Panc1 (cell line): ENCODE measurements at places on chromosomes 12 and 14.

DNA sequence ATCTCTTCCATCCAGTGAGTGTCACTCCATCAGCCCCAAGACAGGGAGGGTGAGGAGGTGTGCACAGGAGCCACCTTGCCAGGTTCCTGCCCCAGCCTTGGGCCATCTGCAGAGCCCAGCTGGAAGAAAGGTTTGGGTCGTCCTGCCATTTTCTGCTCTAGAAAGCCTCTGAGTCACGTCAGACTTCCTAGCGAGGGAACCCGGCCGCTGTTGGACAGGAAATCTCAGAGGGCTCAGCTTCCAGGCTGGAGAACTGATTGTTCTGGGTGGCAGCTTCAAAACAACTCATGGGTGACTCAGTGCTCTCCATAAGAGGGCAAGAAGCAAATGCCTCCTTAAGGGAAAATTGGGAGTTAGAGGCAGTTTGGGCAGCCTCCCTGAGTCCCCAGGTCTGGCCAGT, 16.6 kb downstream of the HIP1R start:
- DNase-seq: no peak

DNA sequence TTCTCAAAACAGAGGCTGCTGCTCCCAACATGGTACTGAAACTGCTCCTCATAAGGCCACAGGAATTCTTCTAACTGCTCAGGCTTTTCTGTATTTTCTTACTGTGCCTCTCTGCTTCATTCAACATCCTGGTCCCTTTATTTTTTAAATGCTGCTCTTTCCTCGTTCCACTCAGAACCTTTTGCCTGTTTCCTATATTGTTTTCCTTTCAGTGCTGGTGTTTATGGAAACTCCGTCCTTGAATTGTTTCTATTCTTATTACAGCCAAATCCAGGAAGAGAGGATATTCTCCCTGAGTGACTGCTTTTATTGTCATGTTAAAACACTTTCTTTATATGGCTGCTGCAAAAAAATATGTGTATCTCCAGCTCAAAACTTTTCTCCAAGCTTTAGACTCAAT, 173.0 kb upstream of the E2F7 start:
- DNase-seq: no peak

GRCh38 chr14:68680541-68681051, 112.3 kb downstream of the ZFP36L1 start:
- DNase-seq: no peak

DNA sequence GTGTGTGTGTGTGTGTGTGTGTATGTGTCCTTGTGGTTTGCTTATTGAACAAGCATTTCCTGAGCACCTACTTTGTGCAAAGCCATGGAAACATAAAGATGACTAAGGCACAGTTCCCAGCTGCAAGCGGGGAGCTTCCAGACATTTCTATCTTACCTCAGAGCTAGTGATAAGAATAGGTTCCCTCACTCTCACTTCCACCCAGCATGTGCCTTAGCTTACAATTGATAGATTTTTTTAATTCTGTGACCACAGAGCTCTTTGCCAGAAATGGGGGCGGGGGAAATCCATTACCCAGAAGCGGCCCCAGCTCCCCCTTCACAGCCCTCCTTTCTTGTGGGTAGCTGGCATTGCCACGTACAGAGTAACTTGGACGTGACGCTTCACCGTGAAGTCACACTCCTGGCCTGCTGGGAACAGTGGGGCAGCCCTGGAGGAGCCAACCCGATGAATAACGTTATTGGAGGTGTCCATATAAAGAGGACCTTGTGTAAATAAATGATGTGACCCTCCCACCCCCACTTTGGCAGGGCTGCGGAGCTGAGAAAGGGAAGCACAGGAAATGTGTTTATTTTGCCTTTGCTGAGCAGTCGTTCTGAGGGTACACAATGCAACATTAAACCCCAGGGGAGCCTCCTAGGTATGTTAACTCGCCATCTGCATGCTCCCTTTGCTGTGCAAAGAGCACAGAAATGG, 238.9 kb downstream of the CHST11 start:
- DNase-seq: no peak

DNA sequence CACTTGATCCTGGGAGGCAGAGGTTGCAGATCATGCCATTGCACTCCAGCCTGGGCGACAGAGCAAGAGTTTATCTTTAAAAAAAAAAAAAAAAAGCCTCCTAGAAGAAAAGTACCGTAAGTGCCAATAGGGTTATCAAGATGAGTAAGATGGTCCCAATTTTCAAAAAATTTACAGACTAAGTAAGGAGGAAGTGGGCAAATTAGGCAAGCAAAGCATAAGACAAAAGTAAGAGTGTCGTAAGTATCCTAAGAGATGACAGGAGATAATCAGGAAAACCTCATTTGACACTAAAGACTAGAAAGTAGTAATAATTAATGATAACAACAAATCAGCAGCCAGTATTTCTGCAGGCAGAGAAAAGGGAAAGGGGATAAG, 12.2 kb downstream of the PYM1 start:
- no peak for DNase-seq

GRCh38 chr14:105469456-105470349, 4.9 kb upstream of the CRIP2 start:
- DNase-seq: no peak

GRCh38 chr14:101476916-101477553, 84.3 kb upstream of the DIO3 start:
- peak; percentile 65 for DNase-seq

DNA sequence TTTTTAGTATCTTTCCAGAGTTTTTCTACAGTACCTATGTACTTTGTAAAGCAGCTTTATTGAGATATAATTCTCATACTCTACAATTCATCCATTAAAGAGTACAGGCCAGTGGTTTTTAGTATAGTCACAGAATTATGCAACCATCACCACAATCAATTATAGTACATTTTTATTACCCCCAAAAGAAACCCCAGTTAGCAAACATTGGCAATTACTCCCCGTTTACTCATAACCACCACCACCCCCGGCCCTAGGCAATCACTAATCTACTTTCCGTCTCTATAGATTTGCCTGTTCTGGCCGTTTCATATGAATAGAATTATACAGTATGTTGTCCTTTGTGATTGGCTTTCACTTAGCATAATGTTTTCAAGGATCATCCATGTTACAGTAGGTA, 119.8 kb downstream of the KICS2 start:
- no peak for DNase-seq

- DNase-seq: no peak
These were observed 151.5 kb downstream of the PRKCH start for GRCh38 chr14:61472801-61473376.

GRCh38 chr14:87196436-87196835, 796.5 kb downstream of the GALC start:
- DNase-seq: no peak

DNA sequence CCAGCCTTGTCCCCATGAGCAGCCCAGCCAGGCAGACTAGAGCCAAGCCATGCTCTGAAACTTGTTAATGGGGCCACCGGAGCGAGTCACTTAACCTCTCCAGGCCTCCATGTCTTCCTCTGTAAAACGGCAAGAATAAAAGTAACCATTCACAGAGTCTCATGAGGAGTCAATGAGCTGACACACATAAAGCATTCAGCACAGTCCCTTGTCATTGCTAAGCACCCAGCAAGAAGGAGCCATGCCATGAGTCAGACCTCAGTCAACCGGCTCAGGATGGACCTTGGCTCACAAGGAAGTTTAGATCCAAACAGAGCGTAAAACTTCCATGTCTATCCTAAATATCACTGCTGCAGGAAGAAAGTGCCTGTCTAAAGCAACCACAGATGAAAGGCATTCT, 10.6 kb downstream of the FICD start:
- no peak for DNase-seq

GRCh38 chr12:128933926-128934325, 80.6 kb downstream of the GLT1D1 start:
- no peak for DNase-seq

DNA sequence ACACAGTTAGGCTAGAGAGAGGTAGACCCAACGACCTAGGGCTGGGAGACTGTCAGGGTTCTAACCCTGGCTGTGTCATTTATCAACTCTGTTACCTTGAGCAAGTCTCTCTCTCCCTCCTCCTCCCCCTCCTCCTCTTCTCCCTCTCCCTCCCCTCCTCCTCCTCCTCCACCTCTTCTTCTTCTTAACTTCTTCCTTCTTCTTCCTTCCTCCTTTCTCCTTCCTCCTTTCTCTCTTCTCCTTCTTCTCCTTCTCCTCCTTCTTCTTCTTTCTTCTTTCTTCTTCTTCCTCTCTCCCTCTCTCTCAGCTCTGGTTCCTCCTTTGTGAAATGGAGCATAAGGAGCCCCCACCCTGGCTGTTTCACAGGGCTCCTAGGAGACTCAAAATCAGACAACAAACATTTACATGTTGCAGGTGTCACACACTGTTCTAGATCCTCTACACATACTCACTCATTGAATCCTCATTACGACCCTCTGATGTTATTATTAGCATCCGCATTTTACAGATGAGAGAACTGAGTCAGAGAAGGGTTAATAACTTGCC, 2.2 kb upstream of the KCNH3 start:
- DNase-seq: no peak

DNA sequence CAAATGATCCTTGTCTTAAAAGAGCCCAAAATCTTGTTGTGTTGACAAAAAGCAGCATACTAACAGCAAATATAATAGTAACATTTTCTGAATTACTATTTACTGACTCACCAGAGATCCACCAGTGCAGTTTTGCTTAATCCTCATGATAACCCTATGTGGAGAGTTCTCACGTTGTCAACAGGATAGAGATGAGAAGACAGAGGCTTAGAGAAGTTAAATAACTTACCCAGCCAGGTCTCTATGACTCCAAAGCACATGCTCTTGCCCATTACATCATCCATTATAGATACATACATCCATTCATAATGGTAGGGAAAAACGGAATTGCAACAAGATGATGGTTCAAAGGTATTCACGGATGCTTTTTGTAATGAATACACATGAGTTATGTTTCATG, 111.9 kb downstream of the PAX9 start:
- no peak for DNase-seq

DNA sequence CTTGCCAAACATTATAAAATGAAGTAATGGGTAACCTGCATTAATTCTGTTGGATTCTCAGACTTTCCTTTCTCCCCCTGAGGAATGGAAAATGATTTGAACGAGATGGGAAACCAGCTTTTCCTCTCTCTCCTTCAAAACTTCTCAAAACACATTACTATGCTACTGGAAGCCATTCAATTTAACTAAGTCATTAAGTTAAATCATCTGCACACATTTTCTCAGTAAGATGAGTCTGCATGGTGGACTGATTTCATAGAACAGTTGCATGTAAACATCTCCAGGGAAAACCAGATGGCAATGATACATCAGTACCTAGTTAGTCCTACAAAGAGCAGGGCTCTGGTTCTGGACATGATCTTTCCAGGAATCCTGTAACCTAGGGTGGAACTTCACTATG, 59.9 kb downstream of the BMP4 start:
- DNase-seq: no peak

DNA sequence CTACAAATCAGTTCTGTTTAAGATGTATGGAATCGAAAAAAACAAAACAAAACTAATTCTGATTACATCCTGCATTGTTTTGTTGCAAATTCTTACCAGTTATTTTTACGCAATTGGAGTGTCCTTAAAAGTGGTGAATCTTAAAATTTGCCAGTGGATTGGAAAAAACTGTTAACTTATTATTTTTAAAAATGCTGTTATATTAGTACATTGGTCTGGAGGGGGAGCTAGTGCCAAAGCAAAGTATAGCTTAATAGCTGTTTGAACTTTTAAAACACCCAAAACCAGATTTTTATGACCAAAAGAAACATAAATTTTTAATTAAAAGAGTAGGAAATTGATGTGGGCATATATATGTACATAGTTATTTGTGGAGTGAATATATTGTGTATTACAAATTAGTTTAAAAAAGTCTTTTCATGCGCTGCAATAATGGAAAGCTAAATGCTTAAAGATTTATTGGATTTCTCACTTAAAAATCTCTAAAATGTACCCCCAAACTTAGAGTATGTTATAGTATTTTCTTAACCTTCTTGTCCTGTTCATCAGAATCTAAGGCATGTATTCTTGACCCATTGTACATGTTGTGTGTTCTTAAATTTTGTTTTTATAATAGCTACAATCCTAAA, 2.5 kb downstream of the FUT8 start:
- no peak for DNase-seq

GRCh38 chr12:89472508-89472907, 52.1 kb downstream of the GALNT4 start:
- no peak for DNase-seq

GRCh38 chr14:90384543-90384911, 12.3 kb upstream of the CALM1 start:
- no peak for DNase-seq

DNA sequence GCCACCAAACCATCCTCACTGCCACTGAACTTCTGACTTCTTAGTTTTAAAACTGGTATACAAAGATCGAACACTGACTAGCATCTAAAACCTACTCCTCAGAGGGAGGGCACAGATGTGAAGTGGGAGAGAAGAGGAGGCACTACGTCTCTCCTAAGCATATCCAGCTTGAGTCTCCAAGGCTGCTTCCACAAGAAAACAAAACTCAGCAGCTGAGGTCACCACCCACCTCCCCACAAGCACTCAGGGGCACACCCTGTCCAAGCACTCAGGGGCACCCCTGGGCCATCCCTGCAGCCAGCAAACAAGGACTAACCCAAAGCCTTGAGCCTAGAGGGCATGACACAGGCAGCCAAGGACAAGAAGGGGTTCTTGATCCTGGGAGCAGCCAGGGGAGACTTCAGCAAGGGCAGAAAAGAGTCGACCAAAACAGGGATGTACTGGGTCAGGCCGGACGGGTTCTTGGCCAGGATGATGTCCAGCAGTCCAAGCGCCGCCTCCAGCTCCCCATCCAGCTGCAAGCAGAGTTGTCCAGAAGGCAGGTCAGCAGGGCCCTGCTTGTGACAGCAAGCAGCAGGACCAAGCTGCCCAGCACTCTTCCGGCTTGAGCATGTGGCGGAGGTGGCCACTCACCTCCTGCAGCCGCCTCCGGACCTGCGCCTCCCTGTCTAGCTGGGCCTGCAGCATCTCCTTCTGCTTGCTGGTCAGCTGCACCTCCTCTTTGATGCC, 34.8 kb downstream of the GCN1 start:
- no peak for DNase-seq

- DNase-seq: no peak
These were observed 43.9 kb upstream of the PCED1B start for GRCh38 chr12:47035484-47035883.

- DNase-seq: no peak
These were observed 27.1 kb upstream of the KRT77 start for GRCh38 chr12:52730383-52730782.

- DNase-seq: no peak
These were observed 146.4 kb upstream of the ARID2 start for GRCh38 chr12:45582986-45583659.

DNA sequence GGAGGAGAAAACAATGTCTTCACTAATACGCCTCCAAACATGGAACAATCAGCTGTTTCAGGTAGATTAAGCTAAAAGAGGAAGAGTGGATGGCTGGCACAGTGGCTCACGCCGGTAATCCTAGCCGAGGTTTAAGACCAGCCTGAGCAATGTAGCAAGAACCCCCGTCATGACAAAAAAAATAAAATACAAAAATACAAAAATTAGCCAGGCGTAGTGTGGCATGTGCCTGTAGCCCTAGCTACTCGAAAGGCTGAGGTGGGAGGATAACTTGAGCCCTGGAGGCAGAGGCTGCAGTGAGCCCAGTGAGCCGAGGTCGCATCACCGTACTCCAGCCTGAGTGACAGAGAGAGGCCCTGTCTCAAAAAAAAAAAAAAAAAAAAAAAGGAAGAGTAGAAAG, 1.2 kb upstream of the MED13L start:
- DNase-seq: no peak

- no peak for DNase-seq
These were observed 180.4 kb downstream of the CFAP54 start for GRCh38 chr12:96669786-96670185.

GRCh38 chr12:77224346-77224745, 159.0 kb upstream of the E2F7 start:
- no peak for DNase-seq

- DNase-seq: no peak
These were observed 35.8 kb upstream of the YY1 start for GRCh38 chr14:100203146-100203545.
